ENCODE measurements at places on chromosomes 7 and 10.
A peak's percentile ranks its signal among the peaks of the same experiment; 100 is the strongest.

- no peak for DNase-seq
Measured at GRCh38 chr7:80748363-80749042, 110.1 kb downstream of the CD36 start.

GRCh38 chr10:4748491-4749270 is 77.3 kb upstream of the AKR1E2 start:
- no peak for DNase-seq

- no peak for DNase-seq
Measured at GRCh38 chr7:159015454-159016410, 128.9 kb downstream of the VIPR2 start.

GRCh38 chr10:11853468-11853867 is 30.3 kb downstream of the PROSER2 start:
- no peak for DNase-seq

GRCh38 chr7:142603870-142604448 is 145.3 kb upstream of the PRSS1 start:
- DNase-seq: peak; percentile 65

- DNase-seq: no peak
Measured at GRCh38 chr10:31864834-31865518, 63.7 kb downstream of the ARHGAP12 start.

GRCh38 chr7:24536682-24537081 is 36.6 kb upstream of the PALS2 start:
- no peak for DNase-seq

GRCh38 chr10:8584666-8585065 is 530.2 kb downstream of the GATA3 start:
- DNase-seq: no peak

DNA sequence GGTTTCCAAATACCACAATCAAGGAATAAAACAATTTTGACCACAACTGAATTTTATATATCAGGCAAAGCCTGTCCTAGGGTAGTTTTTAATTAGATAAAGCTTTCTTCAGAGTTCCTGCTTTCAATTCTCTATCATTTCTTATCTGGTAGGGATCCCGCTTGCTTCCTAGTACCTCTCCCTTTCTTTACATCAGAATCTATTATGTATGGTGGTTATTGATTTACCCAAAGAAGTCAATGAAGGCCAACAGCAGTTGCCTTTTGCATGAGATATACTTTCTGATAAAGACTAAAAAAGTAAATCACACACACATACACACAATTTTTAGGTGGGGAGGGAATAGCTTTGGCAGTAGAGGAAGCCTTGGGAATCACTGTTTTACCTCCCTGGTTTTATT is 70.7 kb downstream of the HDAC9 start:
- DNase-seq: no peak

- DNase-seq: no peak
Measured at GRCh38 chr10:62036186-62037081, 134.9 kb downstream of the ARID5B start.

GRCh38 chr7:32533276-32534029 is 38.2 kb downstream of the AVL9 start:
- no peak for DNase-seq

DNA sequence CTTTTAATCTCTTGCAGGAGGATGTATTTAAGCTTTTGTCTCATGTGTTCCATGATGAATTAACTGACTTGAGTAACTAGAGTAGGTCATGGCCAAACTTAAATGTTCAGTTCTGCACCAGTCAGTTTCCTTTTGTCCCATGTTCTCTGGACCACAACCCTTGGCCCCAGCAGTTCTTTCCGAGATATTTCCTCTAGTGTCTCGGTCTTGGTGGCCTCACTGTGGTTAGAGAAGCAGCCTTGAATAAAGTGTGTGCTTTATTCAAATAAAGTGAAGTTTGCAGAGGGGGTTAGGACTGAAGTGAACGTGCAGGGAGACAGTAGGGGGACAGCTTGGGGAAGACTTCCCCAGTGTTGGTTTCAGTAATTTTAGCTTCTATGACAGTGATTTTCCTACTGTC is 9.3 kb downstream of the ZNF212 start:
- DNase-seq: no peak

GRCh38 chr7:127880454-127880853 is 150.8 kb downstream of the LRRC4 start:
- DNase-seq: no peak

Measured in RWPE1 (cell line).